HepG2 (cell line): ENCODE measurements at places on chromosomes 11 and 22. TPM values are rescaled to one million over a fixed set of nuclear protein-coding genes. Genes with fewer than 3 reads are reported as not detected.
A peak's percentile ranks its signal among the peaks of the same experiment; 100 is the strongest.

The PTGDR2 gene
- total RNA-seq, result 1.0 and 2.5 TPM in 2 replicates

The MUC2 gene
- total RNA-seq, result not detected in 2 replicates

The ARHGEF17 gene
- total RNA-seq, result 5.7 and 10.7 TPM in 2 replicates

The GAL3ST1 gene
- total RNA-seq, result 1.8 and 4.4 TPM in 2 replicates

The EEF1G gene
- 1,787 and 2,092 TPM in 2 replicates for total RNA-seq

GRCh38 chr11:97964332-97965004 lies 1056.3 kb upstream of the CNTN5 start:
- DNase-seq, result no peak

DNA sequence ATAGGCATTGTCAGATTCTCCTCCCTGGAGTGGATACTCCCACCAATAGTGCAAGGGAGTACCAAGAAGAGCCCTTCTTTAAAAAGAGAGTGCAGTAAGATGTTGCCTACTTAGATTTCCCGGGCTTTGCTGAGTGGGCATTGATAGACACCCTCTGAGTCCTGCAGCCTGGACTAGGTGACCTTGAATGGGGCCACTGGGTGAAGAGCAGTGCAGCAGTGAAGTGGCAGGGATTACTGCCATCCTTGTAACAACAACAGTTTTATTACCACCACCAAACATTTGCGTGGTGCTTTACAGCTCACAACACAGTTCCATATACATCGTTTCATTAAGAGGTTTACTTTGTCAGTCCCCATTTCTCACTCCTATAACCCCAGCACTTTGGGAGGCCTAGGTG lies 59.4 kb downstream of the MICAL2 start:
- DNase-seq, result no peak

DNA sequence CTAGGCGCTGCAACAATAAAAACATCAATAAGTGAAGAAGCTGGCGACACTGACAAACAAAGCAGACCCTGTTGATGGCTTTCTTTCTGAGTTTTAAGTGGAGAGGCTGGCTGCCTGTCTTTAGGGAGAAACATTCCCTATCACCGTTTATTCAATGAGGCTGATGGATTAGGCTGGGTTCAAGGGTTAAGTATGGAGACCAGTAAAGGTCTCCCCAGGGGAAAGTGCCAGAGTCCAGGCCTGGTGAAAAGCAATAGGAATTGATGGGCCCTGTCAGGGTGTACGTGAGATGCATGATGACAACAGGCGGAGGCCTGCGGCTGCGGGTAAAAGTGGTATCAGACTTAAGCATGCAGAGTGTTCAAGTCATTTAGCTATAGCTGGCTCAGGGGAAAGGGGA lies 102.6 kb downstream of the ALX4 start:
- no peak for DNase-seq

GRCh38 chr11:67301313-67301921 lies 1.9 kb upstream of the SSH3 start:
- DNase-seq, result no peak

DNA sequence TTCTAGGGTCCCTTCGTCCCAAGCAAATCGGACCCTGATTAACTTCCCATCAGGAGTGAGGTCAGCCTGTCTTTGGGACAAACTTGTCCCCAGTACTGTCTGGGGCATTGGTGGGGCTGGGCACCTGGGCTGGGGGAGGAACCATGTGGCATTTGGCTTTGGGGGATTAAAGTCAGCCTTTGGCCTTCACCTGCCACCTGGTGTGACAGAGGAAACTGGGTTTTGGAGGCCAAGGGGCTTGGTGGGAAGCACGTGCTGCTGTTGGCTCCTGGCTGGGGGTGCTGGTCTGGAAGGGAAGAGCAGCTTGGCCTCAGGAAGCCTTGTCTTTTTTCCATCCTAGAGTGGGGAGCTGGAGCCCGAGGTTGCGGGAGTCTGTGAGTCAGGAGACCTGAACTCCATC lies 78.4 kb upstream of the NECTIN1 start:
- no peak for DNase-seq

DNA sequence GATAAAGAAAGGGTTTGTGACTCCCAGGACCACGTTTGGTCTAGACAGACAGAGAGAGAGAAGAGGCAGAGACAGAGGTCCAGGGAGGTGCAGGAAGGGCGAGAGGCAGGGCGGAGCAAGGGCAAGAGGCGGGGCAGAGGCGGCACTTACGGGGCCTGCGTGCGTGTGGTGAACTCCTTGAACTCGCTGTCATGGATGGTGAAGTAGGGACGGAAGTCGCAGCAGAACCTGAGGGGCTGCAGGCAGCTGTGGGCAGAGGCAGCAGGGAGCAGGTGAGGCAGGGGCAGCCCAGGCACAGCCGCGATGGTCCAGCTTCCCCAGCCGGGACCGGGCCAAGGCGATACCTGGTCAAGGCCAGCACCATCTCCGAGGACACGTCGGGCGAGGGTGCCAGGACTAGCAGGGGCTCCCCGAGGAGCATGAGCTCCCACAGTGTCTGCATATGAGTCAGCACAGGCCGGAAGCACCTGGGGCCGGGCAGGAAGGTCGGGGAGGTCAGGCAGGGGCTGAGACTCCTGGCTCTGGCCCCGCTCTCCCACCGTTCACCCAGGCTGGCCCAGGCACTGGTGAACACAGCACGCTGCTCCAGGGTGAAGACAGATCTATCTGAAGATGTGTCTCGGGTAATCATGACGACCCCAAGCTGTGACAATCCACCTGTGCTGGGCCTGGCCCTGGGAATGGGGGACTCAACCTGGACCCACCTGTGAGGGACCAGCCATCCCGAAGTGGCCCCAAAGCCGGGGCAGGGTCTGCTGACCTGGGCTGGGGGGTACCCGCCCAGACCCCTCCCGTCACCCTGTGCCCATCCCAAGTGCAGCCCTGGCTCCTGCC lies 7.2 kb upstream of the PLXNB2 start:
- no peak for DNase-seq

DNA sequence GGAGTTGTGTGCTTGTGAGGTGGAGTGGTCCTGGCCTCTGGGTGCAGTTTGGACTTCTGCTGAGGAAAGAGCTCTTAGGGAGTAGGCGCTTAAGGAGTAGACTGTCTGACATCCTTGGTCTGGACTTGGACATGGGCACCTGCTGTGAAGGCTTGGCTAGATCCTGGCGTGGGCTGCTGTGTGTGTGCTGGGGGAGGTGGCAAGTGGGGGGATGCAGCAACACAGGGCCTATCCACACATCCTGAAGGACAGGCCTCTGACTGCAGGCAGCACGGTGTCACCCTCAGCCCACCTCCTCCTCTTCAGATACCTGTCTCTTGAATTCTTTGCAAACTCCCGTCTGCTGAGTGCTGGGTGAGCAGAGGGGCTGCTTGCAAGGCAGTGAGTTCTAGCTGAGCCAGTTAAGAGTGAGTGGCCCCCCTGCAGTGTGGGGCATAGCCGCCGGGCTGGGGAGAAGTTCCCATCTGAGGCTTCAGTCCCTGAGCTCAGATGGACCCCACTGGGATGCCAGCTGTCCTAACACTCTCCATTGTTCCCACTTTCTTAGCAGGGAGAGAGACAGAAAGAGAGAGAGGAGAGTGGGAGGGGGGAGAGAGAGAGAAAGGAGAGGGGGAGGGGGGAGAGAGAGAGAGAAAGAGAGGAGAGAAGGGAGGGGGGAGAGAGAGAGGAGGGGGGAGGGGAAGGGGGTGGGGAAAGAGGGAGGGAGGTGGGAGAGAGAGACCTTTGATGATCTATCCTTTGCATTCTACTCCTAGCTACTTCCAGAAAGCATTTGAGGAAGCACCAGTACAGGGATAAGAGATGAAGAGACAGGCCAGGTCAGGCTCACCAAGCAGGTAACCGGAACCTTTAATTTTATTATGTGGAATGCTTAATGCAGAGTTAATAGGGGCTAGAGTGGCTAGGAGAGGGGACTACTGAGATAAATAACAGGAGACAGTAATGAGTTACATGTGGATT lies 12.6 kb downstream of the SOX10 start:
- DNase-seq, result no peak

- peak; percentile 69 for DNase-seq
These were observed 7.0 kb downstream of the C11orf86 start for GRCh38 chr11:66981976-66982578.

GRCh38 chr11:2794968-2795322 lies 90.6 kb downstream of the CDKN1C start:
- DNase-seq, result no peak

DNA sequence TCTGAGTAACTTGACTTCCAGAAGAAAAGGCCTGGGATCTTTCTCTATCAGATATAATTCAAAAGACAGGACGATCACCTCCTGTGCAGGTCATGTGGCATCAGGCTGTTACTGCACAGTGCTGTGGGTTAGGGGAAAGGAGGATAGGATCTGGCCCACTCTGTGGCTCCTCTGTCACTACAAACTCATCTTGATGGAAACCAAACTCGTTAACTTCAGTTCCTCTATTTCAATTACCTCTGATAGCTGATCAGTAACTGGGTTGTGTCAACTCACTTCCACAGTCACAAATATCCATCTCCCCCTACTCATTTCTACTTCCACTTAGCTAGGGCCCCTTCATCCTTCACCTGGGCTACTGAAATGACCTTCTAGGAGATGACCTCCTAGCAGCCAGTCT lies 95.2 kb downstream of the RCN1 start:
- DNase-seq, result no peak

GRCh38 chr22:39230261-39231196 lies 14.3 kb downstream of the PDGFB start:
- peak; percentile 90 for DNase-seq

DNA sequence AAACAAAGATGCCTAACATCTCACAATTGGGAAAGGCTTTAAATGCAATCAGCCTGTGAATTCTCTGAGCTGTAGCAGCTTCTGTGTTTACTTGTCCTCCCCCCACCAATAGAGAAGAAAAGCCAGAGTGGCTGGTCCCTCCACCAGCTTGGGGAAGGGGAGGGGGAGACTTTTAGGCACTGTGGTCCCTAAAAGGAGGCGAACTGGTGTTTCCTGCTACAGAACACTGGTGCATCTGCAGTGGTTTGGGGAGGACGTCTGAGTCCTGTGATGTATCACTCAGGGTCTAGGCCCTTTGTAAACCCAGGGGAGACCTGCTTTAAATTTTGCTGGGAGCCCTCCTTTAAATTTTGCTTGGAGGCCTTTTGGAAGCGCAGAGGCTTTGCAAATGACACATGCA lies 16.9 kb downstream of the TNRC6B start:
- DNase-seq, result no peak

DNA sequence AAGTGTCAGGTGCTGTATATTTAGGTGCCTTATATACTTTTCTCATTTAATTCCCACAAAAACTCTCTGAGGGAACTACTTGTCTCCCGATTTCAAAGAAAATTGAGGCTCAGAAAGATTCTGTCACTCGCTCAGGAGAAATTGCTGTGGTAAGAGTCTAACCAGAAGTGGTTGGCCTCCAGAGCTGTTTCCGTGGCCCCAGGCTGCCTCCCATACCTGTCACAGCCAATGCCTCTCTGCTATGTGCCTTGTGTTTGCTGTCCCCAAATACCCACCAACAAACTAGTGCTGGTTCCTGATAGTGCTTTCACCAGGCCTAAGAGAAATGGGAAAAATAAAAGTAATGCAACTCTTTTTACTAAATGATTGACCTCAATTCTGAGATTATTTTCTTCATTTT lies 21.0 kb upstream of the TMEM86A start:
- DNase-seq, result no peak

- DNase-seq, result no peak
These were observed 18.4 kb upstream of the GLB1L2 start for GRCh38 chr11:134313379-134313778.

DNA sequence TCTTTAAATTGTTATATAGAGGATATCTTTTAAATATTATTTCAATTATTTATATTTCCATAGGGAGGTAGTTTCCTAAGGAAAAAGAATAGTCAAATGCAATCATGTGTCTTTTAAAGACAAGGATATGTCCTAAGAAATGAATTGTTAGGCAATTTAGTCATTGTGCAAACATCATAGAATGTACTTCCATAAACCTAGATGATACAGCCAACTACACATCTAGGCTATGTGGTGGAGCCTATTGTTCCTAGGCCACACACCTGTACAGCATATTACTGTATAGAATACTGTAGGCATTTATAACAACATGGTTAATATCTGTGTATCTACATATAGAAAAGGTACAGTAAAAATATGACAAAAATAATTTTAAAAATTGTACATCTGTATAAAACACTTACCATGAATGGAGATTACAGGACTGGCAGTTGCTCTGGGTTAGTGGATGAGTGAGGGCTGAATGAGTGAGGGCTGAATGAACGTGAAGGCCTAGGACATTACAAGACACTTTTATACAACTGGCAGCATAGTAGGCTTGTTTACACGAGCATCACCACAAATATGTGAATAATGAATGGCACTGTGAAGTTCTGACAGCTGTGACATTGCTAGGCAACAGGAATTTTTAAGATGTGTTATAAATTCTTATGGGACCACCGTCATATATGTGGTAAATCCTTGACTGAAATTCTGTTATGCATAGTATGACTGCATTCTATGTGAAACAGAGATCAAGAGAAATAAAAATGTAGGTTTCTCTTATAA lies 1879.0 kb upstream of the RAG2 start:
- no peak for DNase-seq

GRCh38 chr11:2755071-2755470 lies 55.3 kb upstream of the KCNQ1OT1 start:
- no peak for DNase-seq

DNA sequence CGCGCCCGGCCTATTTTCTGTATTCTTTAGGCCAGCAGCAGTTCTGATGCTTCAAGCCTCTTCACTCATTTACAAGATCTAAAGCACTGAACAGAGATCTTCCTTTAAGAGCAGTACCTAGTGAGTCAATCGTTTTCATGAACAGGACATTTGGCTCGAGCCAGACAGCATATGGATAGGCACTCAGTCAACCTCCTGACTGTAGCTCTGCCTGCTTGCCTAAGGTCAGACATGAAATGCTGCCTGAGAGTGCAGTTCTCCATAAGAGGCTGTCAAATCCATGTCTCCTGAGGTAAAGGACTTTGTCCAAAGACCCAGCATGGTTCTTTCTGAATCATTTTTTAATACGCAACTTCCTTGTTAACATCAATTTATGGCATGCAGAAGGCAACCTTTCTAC lies 941.2 kb downstream of the DLG2 start:
- no peak for DNase-seq

DNA sequence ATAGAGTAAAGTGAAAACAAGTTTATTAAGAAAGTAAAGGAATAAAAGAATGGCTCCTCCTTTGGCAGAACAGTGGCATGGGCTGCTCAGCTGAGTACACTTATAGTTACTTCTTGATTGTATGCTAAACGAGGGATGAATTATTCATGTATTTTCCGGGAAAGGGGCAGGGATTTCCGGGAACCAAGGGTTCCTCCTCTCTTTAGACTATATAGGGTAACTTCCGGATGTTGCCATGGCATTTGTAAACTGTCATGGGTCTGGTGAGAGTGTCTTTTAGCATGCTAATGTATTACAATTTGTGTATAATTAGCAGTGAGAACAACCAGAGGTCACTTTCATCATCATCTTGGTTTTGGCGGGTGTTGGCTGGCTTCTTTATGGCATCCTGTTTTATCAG lies 23.5 kb upstream of the SPTY2D1 start:
- DNase-seq, result no peak

- no peak for DNase-seq
These were observed 34.3 kb downstream of the CYB5R2 start for GRCh38 chr11:7638710-7639642.

DNA sequence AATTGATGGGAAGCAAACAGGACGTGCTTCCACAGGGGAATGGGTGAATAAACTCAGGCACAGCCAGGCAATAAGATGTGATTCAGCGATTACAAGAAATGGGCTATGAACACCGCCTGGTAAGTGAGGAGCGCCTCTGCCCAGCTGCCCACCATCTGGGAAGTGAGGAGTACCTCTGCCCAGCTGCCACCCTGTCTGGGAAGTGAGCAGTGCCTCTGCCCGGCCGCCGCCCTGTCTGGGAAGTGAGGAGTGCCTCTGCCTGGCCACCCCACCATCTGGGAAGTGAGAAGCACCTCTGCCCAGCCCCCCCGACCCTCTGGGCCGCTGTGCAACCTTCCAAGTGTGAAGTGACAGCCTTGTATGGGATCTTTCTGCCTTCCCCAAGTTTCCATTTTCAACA lies 73.2 kb upstream of the PRR5 start:
- DNase-seq, result no peak
